NCI-H526 treated with DMSO at 0.1 percent for 48 hours (cell line): ENCODE measurements at places on chromosomes 2 and 18.

GRCh38 chr2:43136876-43137275, 89.5 kb downstream of the ZFP36L2 start:
- no peak for DNase-seq

DNA sequence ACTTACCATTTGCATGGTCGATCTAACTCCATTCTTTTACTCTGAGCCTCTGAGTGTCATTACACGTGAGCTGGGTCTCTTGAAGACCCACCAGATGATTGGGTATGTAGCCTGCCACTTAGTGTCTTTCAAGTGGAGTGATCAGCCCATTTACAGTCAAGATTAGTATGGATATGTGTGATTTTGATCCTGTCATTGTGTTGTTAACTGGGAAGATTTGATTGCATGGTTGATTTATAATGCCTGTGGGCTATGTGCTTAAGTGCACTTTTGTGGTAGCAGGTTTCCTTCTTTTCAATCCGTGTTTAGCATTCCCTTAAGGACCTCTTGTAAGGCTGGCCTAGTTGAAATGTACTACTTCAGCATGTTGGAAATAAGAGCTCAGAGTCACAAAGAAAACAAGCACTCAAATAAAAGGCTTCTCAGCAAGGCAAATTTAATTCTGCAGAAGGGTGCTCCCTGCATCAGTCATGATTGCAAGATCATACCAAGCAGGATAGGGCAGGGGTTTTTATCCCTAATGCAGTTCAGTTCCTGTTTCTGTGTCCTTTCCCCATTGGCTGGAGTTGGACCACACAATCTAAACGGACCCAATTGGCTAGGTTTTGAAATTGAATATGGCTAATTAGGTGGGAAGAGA, 230.7 kb upstream of the SYT4 start:
- DNase-seq, result no peak

GRCh38 chr2:23705771-23706612, 220.9 kb downstream of the ATAD2B start:
- DNase-seq, result no peak

DNA sequence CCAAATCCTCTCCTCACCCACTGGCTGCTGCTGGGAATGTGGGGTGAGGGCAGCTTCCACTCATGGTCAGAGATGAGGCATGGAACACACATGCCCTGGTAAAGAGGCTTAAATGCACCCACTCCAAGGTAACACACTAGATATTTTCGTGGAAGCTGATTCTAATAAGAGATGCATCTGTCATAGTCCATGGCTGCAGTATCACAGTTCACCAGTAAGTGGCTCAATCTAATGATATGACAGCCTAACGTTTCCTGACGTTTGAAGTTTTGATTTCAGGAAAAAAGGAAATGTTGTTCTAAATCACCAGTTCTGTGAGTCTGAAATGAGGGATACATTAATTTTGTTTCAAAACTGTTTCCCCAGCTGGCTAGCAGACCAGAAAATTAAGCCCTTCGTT, 38.2 kb downstream of the LCT start:
- no peak for DNase-seq

DNA sequence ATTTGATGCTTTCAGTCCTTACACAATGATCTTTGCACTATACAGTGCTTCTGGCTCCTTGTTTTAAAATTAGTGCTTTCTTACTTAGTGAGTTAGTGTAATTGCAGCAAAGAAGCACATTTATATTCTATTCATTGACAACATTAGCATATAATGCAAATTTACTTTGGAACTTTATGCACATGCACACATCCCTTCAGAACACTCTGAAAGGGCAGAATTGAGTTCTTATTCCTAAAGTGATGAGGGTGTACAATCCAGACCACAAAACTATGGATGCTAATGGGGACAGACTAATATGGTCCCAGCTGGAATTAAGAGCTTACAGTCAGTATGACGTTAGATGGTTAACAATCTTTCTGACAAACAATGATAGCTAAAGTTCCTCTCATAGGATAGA, 127.1 kb downstream of the RBMS1 start:
- DNase-seq, result peak; percentile 61
